ENCODE measurements at places on chromosomes 2 and 18.

DNA sequence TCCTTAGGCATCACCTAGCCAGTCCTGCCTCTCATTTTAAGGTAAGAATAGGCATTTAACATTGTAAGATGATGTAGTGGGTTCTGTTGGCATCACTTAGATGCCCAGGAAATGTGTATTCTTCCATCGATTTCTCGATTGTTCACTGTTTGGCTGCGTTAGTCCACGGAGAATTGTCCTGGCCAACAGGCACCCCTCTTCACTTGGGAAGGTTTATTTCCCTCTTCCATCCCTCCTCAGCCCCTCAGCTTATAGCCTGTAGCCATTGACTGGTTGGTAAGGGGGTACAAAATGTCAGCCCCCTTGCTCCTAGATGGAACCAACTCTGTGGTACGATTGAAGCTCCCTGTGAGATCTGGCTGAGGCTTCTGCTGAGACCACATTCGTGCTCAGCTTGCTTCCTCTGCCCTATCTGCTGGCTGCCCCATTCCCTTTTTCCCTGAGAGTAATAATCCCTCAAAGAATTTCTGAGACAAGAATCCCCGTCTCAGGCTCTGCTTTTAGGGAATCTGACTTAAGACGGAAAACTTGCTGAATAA lies 43.4 kb downstream of the PLEKHA3 start:
- no peak for DNase-seq

DNA sequence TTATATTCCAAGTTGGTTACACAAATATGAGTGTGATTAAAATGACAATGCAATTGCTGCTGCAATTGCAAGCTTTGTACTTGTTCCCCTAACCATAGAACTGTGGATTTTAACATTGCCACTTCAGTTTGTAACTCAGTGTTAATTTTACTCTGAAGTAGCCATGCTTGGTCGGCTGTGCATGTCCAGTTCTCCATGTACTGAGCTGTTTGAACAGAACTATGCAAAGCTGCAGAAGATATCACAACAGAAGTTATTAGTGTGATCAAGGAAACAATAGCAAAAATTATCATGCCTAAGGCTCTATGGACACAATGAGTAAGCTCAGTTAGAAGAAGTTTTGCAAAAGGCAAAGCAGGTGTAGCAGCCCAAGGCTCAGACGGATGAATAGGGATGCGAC lies 45.3 kb downstream of the CXCR4 start:
- DNase-seq: no peak

DNA sequence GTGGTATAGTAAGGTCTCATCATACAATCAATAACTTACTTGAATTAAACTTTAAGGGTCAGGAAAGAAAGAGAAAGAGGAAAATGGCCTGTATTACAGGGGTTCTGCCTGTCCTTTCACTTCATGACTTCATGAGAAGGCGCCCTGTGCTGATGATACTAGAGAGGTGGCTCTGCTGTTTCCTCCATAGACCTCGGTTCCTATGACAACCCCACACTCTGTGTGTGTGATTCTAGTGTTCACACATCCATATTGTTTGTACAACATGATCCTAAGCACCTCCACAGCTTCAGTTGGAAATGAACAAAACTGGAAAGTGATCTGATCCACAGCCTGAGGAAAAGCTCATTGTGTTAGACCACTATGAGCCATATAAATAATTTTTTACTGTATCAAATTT lies 7.0 kb upstream of the REEP1 start:
- DNase-seq: no peak

GRCh38 chr2:107334306-107334705 lies 448.3 kb upstream of the ST6GAL2 start:
- no peak for DNase-seq

- DNase-seq: no peak
These were observed 4.5 kb upstream of the IL18RAP start for GRCh38 chr2:102418421-102418961.

GRCh38 chr18:24937639-24938275 lies 414.2 kb downstream of the ZNF521 start:
- DNase-seq: no peak

DNA sequence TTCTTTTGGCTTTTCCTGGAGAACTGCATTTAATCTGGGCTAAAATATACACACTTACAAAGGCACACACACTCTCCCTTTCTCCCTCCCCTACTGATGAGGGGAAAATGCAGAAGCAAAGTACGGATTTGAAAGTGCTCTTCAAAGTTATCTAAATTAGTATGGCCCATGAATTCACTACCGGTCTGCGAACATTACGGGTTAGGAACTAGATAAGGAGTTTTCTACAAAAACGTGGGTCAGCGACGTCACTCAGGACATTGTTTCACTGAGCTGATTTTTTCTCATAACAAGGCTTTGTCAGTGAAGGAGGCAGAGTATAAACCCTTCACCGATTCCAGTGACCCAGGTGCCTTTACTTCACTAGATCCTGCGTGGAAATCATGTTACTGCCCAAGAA lies 47.3 kb downstream of the COA5 start:
- no peak for DNase-seq

GRCh38 chr2:24509840-24510239 lies 18.8 kb downstream of the NCOA1 start:
- DNase-seq: no peak

- no peak for DNase-seq
These were observed 170.6 kb downstream of the METTL4 start for GRCh38 chr18:2400701-2401196.

Data from stimulated activated CD8-positive, alpha-beta memory T cell treated with anti-CD3 and anti-CD28 coated beads, Interleukin-2, amount 100 ng/mL, for 1 hour (primary cell).